Suppressor macrophage (primary cell): ENCODE measurements at places on chromosomes 6 and 20.

DNA sequence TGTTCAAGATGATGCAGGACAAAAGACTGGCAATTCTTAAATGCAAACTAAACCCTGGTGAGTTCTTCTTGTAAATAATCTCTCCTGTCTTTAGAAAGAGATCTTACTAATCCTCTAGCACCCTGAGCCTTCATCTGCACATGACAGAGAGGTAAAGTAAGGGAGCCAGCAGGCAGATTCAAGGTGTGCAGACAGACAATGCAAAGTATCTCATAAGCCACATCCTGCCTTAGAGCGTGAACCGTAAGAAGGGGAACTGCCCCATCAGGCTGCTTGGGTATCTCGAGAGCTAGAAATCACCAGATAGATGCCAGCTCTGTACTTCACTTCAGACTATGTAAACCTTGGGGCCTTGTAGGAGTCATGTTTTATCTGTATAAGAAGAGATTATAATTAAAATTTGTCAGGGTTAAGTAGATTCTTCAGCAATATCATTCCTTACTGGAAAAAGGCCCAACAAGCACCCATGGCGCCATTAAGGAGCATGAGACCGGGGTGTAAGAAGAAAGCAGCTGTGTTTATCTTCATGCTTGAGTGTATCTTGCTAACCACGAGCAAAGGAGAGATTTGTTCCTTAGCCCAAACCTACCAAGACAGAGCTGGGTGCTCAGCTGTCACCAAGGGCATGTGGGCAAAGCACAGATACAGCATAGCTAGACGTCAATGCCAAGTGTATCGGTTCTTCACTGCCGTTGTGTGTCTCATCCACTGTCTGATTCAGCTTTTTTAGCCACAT is 24.4 kb downstream of the CNR1 start:
- DNase-seq: no peak

DNA sequence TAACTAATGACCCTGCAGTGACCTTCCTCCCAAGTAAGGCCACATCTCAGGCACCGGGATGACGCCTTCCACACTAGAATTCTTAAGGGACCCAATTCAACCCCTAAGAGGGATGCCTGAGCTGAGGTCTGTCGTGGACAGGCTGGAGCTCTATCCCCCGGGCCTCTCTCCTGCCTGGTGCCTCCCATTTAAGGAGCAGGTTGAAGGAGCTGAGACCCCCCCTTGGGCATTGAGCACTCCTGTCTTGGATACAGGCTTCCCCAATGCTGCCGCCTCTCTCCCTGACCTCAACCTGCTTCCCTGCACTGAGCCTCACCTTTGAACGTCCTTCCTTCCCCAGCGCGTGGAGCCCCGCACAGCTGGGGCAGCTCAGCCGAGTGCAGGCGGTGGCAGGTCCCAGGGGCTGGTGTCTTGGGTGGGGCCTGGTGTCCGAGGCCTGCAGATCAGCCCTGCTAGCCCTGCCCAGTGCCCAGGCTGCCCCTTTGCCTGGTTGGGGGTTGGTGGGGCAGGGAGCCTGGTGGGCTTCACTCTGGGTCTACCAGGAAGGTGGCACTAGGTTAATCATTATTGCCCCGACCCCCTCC is 19.9 kb upstream of the BHLHE23 start:
- DNase-seq: no peak

GRCh38 chr20:6037082-6037481 is 16.8 kb downstream of the LRRN4 start:
- DNase-seq: no peak

- DNase-seq: peak; percentile 24
Observed at GRCh38 chr6:106927531-106928398, 46.8 kb downstream of the CD24 start.

GRCh38 chr6:125818772-125819260 is 28.1 kb downstream of the NCOA7 start:
- DNase-seq: no peak

GRCh38 chr6:49918787-49919186 is 45.2 kb downstream of the DEFB114 start:
- no peak for DNase-seq

DNA sequence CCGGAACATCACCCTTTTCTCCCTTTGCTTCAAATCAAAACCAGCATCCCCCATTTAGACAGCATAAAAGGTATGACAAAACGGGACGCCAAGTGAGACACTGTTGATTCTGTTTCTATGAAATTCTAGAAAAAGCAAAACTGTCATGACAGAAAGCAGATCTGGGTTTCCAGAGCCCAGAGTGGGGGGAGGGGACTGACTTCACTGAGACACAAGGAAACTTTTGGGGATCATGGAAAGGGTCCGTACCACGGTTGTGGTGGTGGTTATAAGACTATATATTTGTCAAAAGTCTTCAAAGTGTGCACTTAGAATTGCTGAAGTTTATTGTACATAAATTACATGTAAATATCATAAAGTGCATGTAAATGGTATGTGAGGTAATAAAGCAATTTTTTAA is 82.6 kb downstream of the SLC22A3 start:
- DNase-seq: no peak

GRCh38 chr20:16675001-16675564 is 54.7 kb upstream of the SNRPB2 start:
- DNase-seq: no peak
